ENCODE measurements at places on chromosomes 6 and 20.

DNA sequence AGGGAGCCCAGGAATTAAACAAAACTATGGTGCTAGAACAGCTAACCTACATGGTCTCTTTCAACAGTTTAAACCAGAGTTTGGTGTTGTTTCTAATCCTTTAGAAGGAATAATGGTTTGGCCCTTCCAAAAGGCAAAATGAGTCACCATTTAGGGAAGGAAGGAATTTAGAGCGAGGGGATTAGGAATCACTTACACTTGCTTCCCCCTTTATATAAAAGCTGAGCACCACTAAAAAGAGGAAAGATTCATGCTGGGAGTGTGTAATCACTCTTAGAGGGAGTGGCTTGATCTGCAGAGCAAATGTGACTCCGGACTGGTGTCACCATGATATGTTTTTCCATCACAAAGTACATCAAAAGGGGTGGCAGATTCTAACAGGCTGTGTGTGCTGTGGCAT is 63.6 kb downstream of the F13A1 start:
- DNase-seq: no peak

DNA sequence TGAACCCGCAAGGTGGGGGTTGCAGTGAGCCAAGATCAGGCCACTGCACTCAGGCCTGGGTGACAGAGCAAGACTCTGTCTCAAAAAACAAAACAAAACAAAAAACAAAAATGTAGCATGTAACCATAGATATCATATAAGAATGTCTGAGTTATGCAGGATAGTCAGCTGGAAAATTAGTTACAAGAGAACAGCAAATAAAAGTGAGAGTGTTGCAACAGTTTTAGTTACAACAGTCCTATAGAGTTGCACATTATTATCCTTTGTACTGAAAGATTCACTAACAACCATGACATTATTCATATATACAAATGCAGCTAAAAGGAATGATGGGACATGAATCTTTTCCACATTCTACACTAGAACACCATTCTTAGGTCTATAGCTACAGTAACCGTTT is 16.4 kb downstream of the RNF24 start:
- DNase-seq: no peak

- no peak for DNase-seq
Measured at GRCh38 chr6:25685896-25686295, 33.9 kb downstream of the SCGN start.

GRCh38 chr20:13552061-13552460 is 86.7 kb downstream of the TASP1 start:
- DNase-seq: no peak

DNA sequence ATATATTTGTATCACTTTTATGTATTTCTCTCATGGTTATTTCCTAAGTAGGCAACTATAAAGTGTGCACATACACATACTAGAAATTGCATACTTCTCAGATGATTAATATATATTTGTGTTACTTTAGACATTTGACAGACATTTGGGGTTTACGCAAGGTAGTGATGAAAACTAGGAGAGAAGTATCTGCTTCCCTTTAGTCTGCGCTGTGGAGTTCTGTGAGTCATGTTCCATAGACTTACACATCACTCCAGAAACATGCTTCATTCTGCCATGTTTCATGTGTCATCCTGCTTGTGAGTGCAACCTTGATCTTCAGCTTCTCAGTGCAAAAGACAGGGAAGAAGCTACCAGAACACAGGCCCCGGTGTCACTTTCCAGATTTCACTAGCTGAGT is 200.7 kb upstream of the BMP2 start:
- no peak for DNase-seq

DNA sequence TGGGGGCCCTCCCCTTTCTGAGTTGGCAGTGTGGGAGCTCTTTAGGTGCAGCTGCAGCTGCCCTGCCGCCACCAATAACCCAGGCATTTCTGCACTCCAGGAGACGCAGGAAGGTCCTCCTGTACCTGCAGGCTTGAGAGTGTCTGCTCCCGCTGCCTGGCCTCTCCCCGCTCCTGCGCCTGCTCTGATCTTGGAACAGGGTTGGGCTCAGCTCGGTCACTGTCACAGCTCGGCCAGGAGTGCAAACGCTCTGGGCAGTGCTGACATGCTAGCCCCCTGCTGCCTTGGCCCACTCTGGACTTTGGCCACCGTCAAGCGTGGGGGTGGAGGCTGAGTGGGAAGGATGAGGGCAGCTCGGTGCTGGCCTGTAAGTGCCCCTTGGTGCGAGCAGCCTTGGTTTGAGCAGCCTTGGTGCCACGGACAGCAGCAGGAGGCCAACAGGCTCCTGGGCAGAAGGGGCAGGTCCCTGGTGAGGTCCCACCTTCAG is 738.1 kb upstream of the GJE1 start:
- DNase-seq: no peak

- DNase-seq: no peak
Measured at GRCh38 chr6:111537528-111537920, 54.5 kb upstream of the REV3L start.

DNA sequence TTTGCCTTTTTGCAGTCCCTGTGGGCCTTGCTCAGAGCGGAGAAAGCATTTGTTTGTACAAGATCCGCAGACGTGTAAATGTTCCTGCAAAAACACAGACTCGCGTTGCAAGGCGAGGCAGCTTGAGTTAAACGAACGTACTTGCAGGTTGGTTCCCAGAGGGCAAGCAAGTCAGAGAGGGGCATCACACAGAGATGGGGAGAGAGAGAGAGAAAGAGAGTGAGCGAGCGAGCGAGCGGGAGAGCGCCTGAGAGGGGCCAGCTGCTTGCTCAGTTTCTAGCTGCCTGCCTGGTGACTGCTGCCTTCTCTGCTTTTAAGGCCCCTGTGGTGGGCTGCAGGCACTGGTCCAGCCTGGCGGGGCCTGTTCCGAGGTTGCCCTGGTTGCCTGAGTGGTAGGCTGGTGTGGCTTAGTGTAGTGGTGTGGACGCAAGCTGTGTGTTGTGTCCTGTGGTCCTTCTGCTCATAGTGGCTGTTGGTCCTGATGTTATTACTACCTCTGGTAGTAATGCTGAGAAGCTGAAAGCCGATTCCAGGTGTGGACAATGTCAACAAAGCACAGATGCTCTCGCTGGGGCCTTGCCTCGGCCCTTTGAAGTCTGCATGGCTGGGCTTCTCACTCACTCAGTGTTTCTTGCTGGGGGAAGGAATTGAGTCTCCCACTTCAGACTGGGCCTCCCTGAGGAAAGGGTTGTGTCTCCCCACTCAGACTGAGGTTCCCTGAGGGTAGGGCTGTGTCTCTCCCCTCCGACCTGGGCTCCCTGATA is 12.1 kb downstream of the VEGFA start:
- no peak for DNase-seq

DNA sequence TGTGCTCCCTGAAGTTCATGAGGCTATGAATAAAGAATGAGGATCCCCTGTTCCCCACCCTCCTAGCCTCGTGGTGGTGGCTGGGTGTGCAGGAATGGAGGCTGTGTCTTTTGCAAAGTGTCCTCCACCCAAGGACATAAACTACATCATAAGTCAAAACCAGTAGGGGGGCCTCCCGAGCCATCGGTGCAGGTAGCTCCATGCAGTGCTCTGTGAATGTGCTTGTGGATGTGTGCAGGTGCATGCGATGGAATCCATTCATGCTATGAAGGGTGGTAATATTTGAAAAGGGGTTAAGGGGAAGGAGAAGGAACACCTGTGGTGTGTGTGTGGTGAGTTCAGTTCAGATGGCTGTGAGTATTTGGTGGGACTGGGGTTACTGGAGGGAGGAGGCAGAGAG is 197.3 kb downstream of the NRN1 start:
- peak; percentile 7 for DNase-seq

- DNase-seq: no peak
Measured at GRCh38 chr6:28315628-28316027, 20.3 kb downstream of the ZSCAN31 start.

DNA sequence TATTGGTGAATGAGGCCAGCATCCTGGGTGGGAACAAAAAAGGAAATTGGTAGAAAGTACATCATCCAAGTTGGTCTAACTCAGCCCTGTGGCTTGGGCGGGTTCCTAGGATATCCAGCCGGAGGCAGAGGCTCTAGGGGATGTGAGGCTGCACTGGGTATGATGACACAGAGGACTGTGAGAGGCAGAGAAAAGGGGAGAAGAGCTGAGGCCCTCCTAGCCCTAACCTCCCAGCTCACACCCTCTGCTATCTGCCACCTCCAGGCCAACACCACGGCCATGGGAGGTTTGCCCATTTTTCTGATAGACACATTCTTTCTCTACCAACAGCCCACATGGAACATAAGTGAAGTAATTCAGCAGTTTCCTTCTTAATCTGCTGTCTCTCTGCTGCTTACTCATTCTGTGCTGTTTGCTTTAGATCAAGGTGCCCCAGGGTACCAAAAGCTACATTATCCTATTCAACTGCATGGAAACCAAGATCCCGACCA is 284.4 kb downstream of the ESR1 start:
- DNase-seq: no peak

DNA sequence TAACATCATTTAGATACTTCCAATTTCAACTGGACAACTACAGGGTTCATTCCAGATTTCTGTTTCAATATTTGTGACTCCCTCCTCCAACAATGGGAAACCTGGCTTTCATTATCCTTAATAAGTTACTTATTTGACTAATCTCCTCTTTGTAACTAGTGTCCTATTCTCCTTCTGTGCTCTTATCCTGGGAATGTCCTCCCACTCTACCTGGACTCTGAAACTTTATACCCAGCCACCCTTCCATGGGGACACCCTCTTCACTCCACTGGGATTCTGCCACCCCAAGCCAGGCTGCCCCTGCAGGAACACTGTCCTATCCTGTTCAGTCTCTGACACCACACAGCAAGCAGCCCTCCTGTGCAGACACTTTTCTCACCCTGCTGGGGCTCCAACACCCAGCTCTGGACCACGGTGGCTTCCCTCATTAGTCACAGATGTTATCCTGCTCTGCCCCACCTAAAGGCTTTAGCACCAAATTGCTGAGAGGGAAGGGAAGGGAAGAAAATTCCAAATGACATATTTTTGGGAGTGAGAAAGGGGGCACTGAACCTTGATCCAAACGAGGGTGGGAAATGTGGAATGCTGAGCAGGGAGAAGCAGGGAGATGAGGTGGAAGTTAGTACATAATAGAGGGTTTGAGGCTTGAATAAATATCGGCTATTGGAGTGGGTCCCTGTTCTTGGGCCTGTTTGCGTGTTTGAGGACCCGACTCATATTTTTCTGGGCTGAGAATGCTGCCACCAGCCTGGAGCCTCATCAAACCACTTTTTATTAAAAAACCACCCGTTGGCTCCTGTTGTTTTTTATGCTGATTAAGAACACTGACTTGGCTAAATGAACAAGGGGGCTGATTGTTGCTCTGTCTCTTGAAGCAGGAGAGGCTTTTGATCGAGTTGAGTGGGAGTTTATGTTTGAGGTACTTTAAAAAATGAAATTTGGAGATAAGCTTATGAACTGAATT is 54.0 kb upstream of the AKIRIN2 start:
- DNase-seq: no peak

DNA sequence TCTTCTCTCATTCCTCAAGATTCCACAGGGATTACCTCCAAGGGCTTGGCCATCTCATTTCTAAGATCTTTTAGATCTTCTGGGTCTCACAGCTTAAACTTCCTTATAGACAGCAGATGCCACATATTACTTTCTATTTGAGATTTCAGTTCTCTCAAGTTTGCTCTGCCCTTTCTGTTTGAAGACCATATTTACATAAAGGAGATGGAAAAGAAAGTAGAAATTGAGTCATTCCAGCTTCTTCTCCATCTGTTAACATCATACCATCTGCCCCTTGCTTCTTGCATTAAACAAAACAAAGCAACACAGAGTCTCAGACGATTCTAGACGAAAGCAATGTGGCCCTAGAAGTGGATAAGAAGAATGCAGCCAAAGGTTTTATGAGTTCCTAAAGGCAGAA is 203.4 kb downstream of the TTLL2 start:
- no peak for DNase-seq

DNA sequence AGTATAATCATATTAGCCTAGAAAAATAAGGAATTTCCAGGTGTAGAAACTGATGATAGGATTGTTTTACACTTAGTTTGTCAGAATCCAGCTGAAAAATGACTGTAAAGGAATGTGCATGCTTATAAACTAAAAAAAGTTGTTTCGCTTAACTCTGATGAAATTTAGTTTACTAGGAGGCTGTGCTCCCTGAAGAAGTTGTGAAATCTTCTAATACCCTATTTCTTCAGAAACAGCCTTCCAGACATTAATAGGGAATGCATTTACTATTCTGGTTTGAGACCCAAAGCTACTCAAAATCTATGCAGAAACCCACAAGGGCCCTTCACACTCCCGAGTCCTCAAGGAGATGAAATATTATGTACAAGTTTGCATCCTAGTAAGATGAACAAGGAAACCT is 105.5 kb upstream of the SSTR4 start:
- no peak for DNase-seq

GRCh38 chr6:16440636-16441212 is 202.3 kb downstream of the GMPR start:
- DNase-seq: peak; percentile 54

DNA sequence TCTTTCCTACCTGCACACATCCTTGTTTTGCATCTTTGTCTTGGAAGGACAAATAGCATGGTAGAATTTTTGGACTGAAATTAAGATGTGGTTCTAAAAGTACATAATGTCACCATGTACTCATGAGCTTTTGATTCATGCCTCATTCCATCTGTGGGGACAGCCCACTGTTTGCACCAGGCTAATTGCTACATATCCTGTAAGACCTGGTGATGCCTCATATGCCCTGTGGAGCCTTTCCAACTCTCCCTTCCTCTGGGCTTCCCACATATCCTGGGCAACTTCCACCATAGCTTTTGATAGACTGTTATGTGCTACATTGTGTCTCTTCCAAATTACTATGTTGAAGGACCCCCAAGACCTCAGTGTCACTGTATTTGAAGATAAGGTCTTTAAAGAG is 213.6 kb upstream of the PREP start:
- DNase-seq: no peak

GRCh38 chr20:22449188-22449973 is 135.0 kb downstream of the FOXA2 start:
- no peak for DNase-seq

- no peak for DNase-seq
Measured at GRCh38 chr6:170198298-170198697, 92.6 kb downstream of the DLL1 start.

DNA sequence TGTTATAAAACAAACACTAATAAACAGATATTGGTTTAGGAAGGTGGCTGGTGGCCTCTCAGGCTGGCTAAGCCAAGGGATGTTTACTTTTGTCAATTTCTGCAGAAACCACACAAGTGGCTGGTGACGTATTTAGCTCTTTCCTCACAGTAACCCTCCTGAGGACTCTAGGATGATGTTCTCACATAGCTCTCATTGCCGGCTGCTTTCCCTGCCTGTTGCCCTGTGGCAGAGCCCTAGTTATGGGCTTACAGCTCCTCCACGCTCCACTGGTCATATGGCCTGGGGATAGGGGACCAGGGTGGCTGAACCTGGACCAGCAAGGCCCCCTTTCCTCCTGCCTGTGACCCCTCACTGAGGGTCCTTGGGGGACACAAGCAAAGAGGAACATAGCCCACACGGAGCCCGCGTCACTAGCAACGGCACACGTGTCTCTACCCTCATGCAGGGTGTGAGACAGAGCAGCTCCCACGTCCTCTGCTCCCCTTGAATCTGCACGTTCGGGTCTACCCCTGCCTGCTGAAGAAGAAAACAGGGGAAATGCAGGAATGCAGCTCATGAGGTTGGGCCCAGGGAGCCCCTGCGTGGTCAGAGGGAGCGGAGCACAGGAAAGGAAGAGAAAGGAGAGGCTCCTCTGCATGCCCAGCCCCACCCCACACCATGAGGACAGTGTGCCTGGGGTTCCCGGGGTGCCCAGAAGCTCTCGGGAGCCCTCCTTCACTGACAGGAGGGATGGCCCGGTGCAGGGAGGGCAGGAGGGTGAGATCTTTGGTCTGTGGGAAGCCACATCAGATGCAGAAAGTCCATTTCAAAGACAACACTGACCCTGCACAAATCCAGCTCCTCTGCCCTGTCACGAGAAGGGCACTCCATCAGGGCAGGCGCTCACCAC is 13.9 kb downstream of the RAMACL start:
- DNase-seq: no peak
